ENCODE measurements at places on chromosomes 12 and 14.

DNA sequence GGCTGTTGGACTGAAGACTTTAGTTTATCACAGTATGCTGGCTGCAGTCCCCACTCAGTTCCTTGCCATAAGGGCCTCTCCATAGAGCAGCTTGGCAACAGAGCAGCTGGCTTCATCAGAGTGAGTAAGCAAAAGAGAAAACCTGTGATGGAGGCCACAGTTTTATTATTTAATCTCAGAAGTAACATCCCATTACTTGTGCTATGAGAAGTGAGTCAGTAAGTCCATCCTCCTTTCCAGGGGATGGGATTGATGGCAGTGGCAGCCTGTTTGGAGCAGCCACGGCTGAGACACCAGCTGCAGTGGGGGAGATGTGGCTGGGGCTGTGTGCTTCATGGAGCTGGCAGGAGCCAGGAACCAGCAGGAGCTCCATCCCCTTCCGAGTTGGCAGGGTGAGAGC, 138.5 kb upstream of the SRRM4 start:
- no peak for DNase-seq

- no peak for DNase-seq
These were observed 63.1 kb upstream of the SOX5 start for GRCh38 chr12:24012528-24012927.

- DNase-seq: no peak
These were observed 28.7 kb upstream of the P2RX4 start for GRCh38 chr12:121181181-121181580.

- DNase-seq: no peak
These were observed 20.7 kb upstream of the NEK9 start for GRCh38 chr14:75147423-75148071.

GRCh38 chr12:111444314-111444924, 38.7 kb downstream of the SH2B3 start:
- DNase-seq: no peak

DNA sequence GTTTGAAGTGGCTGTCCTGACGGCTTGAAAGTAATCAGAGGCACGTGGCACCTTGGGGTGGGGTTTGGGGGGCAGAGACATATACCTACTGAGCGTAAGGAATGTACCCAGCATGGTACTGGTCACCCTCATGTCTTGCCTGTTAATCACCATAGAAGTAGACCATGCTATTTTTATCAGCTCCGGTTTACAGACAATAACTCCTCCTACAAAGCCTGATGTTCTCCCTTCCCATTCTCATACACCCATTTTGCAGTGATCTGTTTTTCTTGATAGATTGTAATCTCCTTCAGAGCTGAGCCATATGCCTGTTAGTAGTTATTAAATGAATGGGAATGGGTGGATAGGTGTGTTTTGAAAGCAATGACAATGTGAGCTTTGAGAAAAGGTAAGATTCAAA, 10.5 kb downstream of the EVL start:
- DNase-seq: no peak

- DNase-seq: no peak
These were observed 58.0 kb downstream of the TRAFD1 start for GRCh38 chr12:112183141-112184021.

DNA sequence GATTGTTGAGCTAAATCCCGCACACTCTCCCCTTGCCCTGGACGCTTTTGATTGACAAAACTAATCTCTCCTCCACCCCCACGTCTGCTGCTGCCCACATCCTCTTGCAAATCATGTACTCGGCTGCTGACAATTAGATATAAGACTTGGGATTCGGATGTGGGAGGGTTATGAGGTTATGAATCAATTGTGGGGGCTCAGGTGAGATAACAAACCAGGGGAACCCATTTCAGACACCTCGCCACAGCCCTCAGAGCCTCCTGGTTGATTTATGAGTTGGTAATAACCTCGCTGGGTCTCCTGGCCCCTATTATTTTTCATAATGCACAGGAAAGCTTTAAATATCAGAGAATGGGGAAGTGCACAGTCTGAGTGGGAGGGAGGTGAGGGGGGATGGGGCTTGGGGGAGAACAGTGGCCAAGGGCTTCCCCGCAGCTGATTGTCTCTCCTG, 449.9 kb downstream of the DPF3 start:
- no peak for DNase-seq

DNA sequence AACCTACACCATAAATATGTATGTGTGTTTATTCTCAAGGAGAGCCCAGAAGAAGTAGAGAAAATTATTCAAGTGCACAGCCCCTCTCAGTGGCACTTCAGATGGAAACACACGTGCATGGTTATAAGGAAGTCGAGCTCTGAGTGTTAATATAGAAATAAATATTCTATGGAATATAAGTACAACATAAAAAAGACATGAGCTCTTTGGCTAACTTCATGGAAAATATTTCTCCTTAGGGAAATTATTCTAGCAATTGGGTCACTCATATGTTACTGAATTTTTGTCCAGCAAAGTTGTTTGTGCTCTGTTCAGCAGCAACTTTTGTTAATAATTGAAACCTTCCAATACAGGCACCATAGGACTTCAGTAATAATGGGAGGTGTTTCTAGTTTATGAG, 939.0 kb downstream of the LRFN5 start:
- DNase-seq: no peak

- no peak for DNase-seq
These were observed 192.4 kb downstream of the TMX1 start for GRCh38 chr14:51432302-51432948.

DNA sequence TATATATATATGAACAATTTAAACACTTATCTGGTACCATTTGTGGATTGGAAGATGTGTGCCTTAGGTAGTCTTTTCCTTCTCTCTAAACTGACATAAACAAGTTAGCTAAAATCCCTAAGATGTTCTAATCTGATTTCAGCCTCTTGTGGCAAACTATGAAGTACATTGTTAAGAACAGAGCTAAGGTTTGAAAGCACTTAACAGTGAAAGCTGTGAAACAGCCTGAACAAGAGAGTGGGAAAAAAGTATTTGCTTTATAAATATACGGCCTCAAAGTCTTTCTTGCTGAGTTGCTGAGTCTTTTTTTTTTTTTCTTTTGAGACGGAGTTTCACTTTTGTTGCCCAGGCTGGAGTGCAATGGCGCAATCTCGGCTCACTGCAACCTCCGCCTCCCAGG, 53.7 kb upstream of the PELI2 start:
- no peak for DNase-seq

DNA sequence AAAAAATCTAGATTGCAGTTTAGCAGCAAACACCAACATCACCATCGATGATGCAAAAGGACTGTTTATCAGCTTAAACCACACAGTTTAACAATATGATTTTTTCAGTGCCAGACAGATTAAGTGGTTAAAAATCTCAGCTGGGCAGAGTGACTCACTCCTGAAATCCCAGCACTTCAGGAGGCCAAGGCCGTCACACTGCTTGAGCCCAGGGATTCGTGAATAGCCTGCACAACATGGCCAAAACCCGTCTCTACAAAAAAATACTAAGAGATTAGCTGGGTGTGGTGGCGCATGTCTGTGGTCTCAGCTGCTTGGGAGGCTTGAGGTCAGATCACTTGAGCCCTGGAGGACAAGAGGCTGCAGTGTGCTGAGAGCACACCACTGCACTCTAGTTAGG, 8.9 kb downstream of the RSRC2 start:
- no peak for DNase-seq

DNA sequence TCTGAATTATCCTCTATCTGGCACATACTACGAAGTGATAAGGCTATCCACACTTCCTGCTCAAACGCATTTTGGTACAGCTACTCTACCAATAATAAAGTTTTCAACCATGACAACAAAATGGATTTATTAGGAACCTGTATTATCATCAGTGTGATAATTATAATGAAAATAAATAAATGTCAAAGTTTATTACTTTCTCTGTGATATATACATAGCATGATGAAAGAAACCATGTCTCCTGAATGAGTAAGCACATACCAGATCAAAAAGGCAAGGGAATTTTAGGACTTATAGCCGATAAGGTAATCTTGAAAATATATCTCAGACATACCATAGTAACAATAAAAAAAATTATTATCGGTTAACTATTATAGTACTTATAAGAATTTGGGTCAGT, 61.1 kb downstream of the CPNE8 start:
- no peak for DNase-seq

- peak; percentile 76 for DNase-seq
These were observed 914 bp upstream of the CCND2 start for GRCh38 chr12:4272424-4273272.

GRCh38 chr12:29611906-29612305, 114.4 kb upstream of the OVCH1 start:
- DNase-seq: no peak

GRCh38 chr12:19994968-19995367, 373.4 kb upstream of the PDE3A start:
- no peak for DNase-seq

GRCh38 chr12:108033090-108033489, 96.0 kb upstream of the WSCD2 start:
- DNase-seq: no peak

- DNase-seq: no peak
These were observed 286.5 kb downstream of the SOX5 start for GRCh38 chr12:23662966-23663365.

- DNase-seq: no peak
These were observed 2.4 kb downstream of the C12orf75 start for GRCh38 chr12:105332925-105333324.

DNA sequence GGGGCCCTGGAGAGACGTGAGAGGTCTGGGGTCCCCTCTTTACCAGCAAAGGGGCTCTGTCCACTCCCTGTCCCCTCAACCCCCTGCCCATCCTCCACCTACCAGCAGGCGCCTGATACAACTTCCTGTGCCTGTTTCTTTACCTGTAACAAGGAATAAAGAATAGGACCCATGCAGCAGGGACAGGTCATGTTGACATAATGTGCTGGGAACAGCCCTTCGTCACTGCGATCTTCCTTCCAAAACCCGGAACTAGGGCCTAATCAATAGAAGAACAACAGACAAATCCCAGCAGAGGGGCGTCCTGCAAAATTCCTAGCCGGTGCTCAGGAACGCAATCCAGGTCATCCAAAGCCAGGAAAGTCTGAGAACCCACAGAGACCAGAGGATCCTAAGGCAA, 32.1 kb downstream of the SCARB1 start:
- no peak for DNase-seq

GRCh38 chr14:36805131-36805559, 143.5 kb downstream of the PAX9 start:
- no peak for DNase-seq

DNA sequence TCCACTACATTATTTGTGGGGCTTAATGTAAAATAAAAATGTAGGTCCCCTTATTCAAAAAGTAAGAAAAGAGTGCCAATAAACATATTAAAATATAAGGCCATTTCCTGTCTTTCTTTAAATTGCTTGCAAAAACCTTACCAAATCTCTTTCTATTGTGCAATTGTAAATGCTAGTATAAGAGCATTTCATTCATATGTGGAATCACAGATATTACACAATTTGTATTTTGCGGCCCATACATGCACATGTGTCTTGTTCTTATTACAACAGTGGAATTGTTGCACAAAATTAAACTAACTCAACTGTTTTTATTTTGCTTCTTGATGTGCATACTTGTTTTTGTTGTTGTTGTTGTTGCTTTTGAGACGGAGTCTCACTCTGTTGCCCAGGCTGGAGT, 20.1 kb upstream of the CRADD start:
- DNase-seq: no peak

DNA sequence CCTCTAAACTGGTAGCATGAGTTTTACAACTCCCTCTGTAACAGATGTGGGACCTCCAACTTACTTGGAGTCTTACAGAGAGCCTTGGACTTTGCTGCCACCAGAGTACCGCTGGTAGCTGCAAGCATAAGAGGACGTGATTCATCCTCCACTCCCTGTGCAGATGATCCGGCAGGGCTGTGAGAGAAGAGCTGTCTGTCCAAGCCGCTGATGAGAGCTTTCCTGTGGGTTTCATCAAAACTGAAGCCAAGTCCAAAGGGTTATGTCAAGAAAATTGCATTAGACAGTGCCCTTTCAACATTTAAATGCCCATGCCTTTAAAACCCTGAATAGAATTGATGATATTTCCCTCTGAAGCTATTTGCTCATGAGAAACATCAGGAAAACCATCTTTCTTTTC, 85.8 kb downstream of the LLPH start:
- DNase-seq: no peak

- DNase-seq: no peak
These were observed 4.1 kb downstream of the TEP1 start for GRCh38 chr14:20409226-20409625.

DNA sequence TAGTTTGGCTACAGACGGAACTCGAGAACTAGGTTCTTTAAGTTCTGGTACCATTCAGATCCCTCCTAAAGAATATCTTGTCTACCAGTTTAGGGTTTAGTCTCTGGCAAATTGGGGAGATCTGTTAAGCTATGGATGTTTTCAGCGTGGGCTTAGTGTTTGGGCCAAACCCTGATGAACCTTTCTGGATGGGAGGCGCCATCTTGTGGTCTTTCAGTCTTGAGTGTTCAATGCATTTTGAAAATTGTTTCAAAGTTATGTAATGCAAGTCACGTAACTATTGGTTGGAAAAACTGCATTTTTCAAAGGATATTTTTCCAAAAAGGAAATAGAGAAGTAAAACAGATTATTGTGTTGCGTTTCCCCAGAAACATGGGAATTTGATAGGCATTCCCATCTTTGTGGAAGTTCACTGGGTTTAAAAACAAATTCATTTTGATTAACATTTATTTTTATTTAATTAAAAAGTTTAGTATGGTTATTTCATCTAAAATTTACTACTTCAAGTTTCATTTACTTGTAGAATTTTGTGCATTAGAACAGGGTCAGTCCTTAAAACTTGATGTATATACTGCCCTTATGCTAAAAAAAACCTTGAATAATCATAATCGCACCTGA, 169.0 kb downstream of the PRIMA1 start:
- DNase-seq: no peak

DNA sequence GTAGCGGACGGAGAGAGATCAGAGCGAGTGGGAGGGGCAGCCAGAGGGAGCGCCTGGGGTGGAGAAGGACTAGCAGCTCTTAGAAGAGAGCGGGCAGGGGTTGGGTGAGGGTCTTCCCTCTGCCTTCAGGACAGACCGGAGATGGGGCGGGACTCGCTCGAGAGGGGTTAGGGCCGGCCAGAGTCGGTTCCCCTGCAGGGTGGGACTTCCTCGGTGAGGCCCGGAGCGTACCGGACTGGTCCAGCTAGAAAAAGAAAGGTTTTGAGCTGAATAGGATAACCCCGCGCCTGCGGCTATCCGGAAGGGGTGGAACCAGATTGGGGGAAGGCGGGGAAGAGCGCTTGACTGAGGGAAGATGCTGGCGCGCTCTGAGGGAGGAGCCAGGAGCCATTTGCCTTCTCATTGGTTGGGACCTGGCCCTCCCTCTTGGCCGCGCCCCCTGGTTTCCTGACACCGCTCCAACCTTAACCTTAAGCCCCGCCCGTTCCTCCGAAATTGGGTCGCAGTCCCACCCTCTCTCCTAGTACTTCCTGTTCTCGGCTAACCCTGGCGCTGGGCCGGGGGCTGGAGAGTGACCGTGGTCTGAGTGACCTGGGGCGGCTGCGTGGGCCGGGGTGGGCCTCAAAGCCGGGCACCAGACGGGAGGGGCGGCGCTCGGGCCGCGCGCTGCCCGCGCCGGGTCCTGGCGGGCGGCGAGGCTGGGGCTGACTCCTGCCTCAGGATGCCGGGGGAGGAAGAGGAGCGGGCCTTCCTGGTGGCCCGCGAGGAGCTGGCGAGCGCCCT, at the start of gene RNF31:
TSS of gene RNF31 (plus strand) at position 521 of the 783 bp plus-strand sequence. CDS start at position 722, 201 bp downstream.
- DNase-seq: peak; percentile 67

Measured in activated gamma-delta T cell (primary cell).